ENCODE measurements at places on chromosomes 4 and X. TPM values are rescaled to one million over a fixed set of nuclear protein-coding genes. Genes with fewer than 3 reads are reported as not detected.

GRCh38 chr4:75142850-75143249 lies 209.9 kb downstream of the PARM1 start:
- H3K36me3 ChIP-seq = no peaks in the 10 kb centered on the region
- H3K4me1 ChIP-seq = no peaks in the 10 kb centered on the region
- no peak overlapping the region for H3K4me3 ChIP-seq
- DNase-seq = peak; percentile 56

GRCh38 chr4:182245541-182246215 lies 2.5 kb downstream of the TENM3 start:
- H3K4me3 ChIP-seq = no peak overlapping the region
- no peak overlapping the region for H3K27ac ChIP-seq
- no peaks in the 10 kb centered on the region for H3K36me3 ChIP-seq
- H3K27me3 ChIP-seq = no peaks in the 10 kb centered on the region

DNA sequence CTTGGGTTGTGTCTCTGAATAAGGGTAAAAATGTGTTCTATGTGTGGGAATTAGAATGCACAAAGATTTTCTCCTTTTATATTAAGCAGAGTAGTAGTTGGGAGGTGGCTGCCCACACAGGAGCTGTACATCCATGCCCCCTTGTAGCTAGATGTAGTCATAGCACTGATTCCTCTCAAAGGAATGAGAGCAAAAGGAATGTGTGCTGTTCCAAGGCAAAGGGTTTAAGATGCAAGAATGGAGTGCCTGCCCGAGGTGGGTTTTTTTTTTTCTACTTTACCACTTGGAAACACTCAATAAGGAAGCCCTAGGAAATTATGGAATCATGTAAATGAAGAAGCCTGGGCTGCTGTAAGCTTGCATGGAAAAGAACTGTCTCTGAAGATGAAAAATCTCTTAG lies 2183.2 kb upstream of the AGA start:
- peak; percentile 1 for DNase-seq
- H3K4me3 ChIP-seq = no peak overlapping the region
- no peaks in the 10 kb centered on the region for H3K36me3 ChIP-seq
- peaks cover 8% of the 10 kb centered on the region for H3K4me1 ChIP-seq

The MTTP gene
- 0.20 TPM for total RNA-seq

GRCh38 chrX:34915463-34916225 lies 27.0 kb upstream of the FAM47B start:
- no peaks in the 10 kb centered on the region for H3K36me3 ChIP-seq
- H3K4me3 ChIP-seq = no peak overlapping the region
- no peak for DNase-seq
- H3K27me3 ChIP-seq = no peaks in the 10 kb centered on the region

The FAM9C gene
- total RNA-seq = 0.16 TPM

- DNase-seq = no peak
- no peak overlapping the region for H3K27ac ChIP-seq
- no peaks in the 10 kb centered on the region for H3K27me3 ChIP-seq
- no peak overlapping the region for H3K4me3 ChIP-seq
Observed at GRCh38 chr4:107862658-107863057, 37.9 kb downstream of the SGMS2 start.

GRCh38 chr4:48891028-48891619 lies 15.4 kb downstream of the OCIAD2 start:
- no peaks in the 10 kb centered on the region for H3K4me1 ChIP-seq
- H3K36me3 ChIP-seq = peaks cover 7% of the 10 kb centered on the region
- H3K27ac ChIP-seq = no peak overlapping the region
- DNase-seq = no peak

The HERC5 gene
- total RNA-seq = 49.6 TPM

The PTPN13 gene
- 18.1 TPM for total RNA-seq

The USP9X gene
- total RNA-seq = 72.9 TPM
